ENCODE measurements at places on chromosomes 5 and 9. TPM values are rescaled to one million over a fixed set of nuclear protein-coding genes. Genes with fewer than 3 reads are reported as not detected.

DNA sequence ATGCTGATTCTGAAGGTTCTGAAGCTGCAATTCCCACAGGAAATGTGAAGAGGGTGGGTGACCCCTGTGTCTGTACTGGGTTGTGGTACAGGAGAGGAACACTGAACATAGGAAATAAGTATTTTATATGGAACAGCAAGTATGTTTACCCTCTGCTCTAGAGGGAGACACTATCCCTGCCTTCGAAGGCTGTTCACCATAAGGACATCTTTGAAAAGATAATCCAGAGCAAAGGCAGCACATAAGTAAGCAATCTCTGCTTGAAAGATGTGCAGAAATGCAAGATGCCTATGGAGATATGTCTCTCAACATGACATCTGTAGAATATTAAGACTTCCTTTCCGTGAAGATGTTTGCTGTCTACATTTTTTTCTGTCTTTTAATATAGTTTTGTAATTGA lies 184.4 kb upstream of the EFNA5 start:
- H3K36me3 ChIP-seq = no peaks in the 10 kb centered on the region
- no peak for DNase-seq
- no peaks in the 10 kb centered on the region for H3K4me1 ChIP-seq
- H3K4me3 ChIP-seq = no peak overlapping the region
- no peak overlapping the region for H3K27ac ChIP-seq

GRCh38 chr5:883475-884181 lies 9.0 kb downstream of the BRD9 start:
- no peak overlapping the region for H3K27ac ChIP-seq
- H3K36me3 ChIP-seq = peaks cover 70% of the 10 kb centered on the region
- no peaks in the 10 kb centered on the region for H3K27me3 ChIP-seq
- DNase-seq = no peak

- no peak overlapping the region for H3K27ac ChIP-seq
- H3K4me1 ChIP-seq = peaks cover 25% of the 10 kb centered on the region
- H3K27me3 ChIP-seq = no peaks in the 10 kb centered on the region
Observed at GRCh38 chr5:60538955-60539866, 160.8 kb downstream of the DEPDC1B start.

DNA sequence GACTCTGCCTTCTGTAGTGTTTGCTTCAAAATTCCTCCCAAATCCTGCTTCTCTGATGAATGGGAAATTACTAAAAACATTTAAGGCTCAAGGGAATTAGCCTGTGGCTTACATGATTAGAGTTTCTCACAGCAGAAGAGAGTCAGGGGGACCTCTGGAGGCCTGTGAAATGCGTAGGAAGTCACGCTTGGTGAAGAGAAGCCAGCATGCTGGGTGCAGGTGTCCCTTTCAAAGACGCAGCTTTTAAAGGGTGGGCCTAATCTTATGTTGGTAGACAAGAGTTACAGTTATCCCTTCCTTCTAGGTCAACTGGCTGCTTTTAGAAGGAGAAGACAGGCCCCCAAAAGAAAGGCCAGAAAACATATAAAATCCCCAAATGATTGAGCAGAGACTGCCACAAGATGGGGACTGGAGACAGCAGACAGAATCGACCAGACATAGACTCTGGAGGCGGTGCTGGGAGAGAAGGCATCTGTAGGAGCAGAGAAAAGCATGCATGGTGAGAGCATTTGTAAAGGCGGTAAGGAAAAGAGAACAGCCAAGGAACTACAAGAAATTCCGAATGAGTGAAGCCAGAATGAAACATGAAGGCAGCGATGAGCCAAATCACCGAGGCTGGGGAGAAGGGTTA lies 42.3 kb downstream of the B4GALT1 start:
- H3K4me3 ChIP-seq = no peak overlapping the region
- H3K4me1 ChIP-seq = peaks cover 25% of the 10 kb centered on the region
- no peaks in the 10 kb centered on the region for H3K27me3 ChIP-seq
- no peak for DNase-seq
- H3K27ac ChIP-seq = no peak overlapping the region

- H3K4me1 ChIP-seq = peaks cover 19% of the 10 kb centered on the region
- DNase-seq = no peak
- no peak overlapping the region for H3K4me3 ChIP-seq
- no peaks in the 10 kb centered on the region for H3K27me3 ChIP-seq
- no peak overlapping the region for H3K27ac ChIP-seq
Observed at GRCh38 chr9:37574241-37574721, 1.9 kb downstream of the FBXO10 start.

- H3K27me3 ChIP-seq = peaks cover 29% of the 10 kb centered on the region
- H3K36me3 ChIP-seq = no peaks in the 10 kb centered on the region
- no peak for DNase-seq
- no peaks in the 10 kb centered on the region for H3K4me1 ChIP-seq
Observed at GRCh38 chr9:23829580-23830475, 3.8 kb upstream of the ELAVL2 start.

DNA sequence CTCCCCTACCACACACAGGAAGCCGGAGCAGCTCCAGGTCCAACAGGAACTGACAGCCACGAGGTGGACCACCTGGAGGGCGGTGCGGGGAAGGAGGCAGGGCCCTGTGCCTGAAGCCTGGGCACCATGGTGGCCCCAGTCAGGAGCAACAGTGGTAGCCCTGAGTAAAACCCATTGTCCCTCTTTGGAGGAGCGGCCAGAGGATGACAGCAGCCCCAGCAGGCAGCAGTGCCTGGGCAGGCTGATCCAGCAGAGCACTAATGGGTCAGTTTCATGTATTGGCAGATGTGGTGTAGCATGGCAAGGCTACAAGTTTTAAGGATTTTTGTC lies 47.7 kb upstream of the GARNL3 start:
- no peak overlapping the region for H3K27ac ChIP-seq
- H3K4me1 ChIP-seq = peaks cover 4% of the 10 kb centered on the region

- H3K4me1 ChIP-seq = no peaks in the 10 kb centered on the region
- H3K4me3 ChIP-seq = no peak overlapping the region
- no peak for DNase-seq
- peaks cover 71% of the 10 kb centered on the region for H3K36me3 ChIP-seq
- no peaks in the 10 kb centered on the region for H3K27me3 ChIP-seq
Observed at GRCh38 chr5:33474004-33474403, 33.2 kb downstream of the TARS1 start.

- no peak for DNase-seq
- H3K27me3 ChIP-seq = no peaks in the 10 kb centered on the region
- H3K36me3 ChIP-seq = no peaks in the 10 kb centered on the region
- H3K4me3 ChIP-seq = no peak overlapping the region
- no peak overlapping the region for H3K27ac ChIP-seq
Observed at GRCh38 chr9:133258061-133259015, 16.7 kb downstream of the ABO start.

GRCh38 chr9:123724211-123724796 lies 205.6 kb downstream of the DENND1A start:
- H3K27me3 ChIP-seq = no peaks in the 10 kb centered on the region
- no peak for DNase-seq
- H3K4me1 ChIP-seq = peaks cover 2% of the 10 kb centered on the region
- H3K4me3 ChIP-seq = no peak overlapping the region
- no peak overlapping the region for H3K27ac ChIP-seq
- H3K36me3 ChIP-seq = peaks cover 39% of the 10 kb centered on the region

- DNase-seq = no peak
- no peak overlapping the region for H3K27ac ChIP-seq
- H3K36me3 ChIP-seq = no peaks in the 10 kb centered on the region
- H3K27me3 ChIP-seq = peaks cover 5% of the 10 kb centered on the region
- H3K4me1 ChIP-seq = no peaks in the 10 kb centered on the region
- H3K4me3 ChIP-seq = no peak overlapping the region
Observed at GRCh38 chr5:36041537-36041845, 25.2 kb downstream of the UGT3A2 start.

DNA sequence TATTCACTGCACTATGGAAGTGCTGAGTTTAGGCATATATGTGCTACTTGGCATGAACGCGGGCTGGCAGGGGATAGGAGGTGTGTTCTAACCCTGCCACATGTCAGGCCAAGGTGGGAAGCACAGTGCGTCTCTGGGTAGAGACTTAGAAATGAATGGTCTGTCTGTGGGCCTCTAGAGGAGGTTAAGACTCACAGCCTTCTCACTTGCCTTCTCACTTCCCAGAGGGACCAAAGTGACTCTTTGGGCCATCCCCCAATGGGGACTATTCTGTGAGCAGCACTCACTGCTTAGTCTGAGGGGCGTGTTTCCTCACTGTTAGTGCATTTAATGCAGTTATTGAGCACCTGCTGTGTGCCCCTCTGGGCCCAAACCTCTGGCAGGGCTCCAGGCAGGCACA lies 2.4 kb upstream of the PITX1 start:
- peaks cover 21% of the 10 kb centered on the region for H3K4me1 ChIP-seq
- H3K4me3 ChIP-seq = no peak overlapping the region
- peaks cover 72% of the 10 kb centered on the region for H3K27me3 ChIP-seq

DNA sequence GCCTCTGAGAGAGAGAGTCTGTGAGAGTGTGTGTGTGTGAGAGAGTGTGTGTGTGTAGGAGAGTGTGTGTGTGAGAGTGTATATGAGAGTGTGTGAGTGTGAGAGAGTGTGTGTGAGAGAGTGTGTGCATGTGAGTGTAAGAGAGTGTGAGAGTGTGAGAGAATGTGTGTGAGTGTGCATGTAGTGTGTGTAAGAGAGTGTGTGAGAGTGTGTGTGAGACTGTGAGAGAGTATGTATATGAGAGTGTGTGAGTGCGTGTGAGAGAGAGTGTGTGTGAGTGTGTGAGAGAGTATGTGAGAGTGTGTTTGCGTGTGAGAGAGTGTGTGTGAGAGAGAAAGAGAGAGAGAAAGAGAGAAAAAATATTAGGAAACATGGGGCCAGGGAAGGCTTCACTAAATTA lies 588.3 kb upstream of the SGCD start:
- no peak overlapping the region for H3K27ac ChIP-seq
- H3K27me3 ChIP-seq = peaks cover 2% of the 10 kb centered on the region
- H3K4me3 ChIP-seq = no peak overlapping the region
- no peak for DNase-seq
- H3K4me1 ChIP-seq = no peaks in the 10 kb centered on the region

- no peak for DNase-seq
- H3K27ac ChIP-seq = no peak overlapping the region
- no peaks in the 10 kb centered on the region for H3K36me3 ChIP-seq
- no peaks in the 10 kb centered on the region for H3K4me1 ChIP-seq
- no peak overlapping the region for H3K4me3 ChIP-seq
Observed at GRCh38 chr5:58446024-58446423, 13.9 kb downstream of the PLK2 start.

Gene WHRN
- total RNA-seq = 12.6 TPM

Gene JAKMIP2
- 3.2 TPM for total RNA-seq

Gene FIBCD1
- total RNA-seq = not detected

Gene CAAP1
- 19.0 TPM for total RNA-seq

Gene SMC5
- total RNA-seq = 32.0 TPM

Gene RUSC2
- 1.3 TPM for total RNA-seq

Gene CAVIN4
- total RNA-seq = 0.09 TPM

Measured in activated CD8-positive, alpha-beta T cell treated with anti-CD3 and anti-CD28 coated beads for 36 hours (primary cell).